GM06990 (cell line): ENCODE measurements at places on chromosomes 3 and 15.

DNA sequence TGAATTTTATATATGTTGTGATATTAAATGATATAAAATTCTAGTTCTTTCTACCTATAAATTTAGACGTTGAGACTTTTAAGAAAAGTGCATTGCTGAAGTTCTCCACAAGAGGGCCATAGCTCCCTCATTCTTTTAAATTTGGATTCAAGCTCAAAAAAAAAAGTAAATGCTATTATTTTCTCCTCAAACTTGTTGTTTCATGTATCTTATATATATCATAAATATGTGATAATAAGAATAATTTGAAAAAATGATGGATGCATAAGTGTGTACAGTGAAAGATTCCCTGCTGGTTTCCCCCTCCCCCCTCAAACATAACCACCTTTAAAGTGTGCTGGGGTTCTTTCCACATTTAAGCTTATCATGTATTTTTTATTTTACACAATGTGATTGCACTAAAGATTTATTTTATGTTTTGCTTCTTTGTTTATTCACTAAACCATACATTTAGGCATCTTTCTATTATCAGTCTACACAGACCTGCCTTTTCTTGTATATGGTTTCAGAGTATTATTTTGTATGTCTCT lies 769.4 kb upstream of the GOLIM4 start:
- DNase-seq = no peak

DNA sequence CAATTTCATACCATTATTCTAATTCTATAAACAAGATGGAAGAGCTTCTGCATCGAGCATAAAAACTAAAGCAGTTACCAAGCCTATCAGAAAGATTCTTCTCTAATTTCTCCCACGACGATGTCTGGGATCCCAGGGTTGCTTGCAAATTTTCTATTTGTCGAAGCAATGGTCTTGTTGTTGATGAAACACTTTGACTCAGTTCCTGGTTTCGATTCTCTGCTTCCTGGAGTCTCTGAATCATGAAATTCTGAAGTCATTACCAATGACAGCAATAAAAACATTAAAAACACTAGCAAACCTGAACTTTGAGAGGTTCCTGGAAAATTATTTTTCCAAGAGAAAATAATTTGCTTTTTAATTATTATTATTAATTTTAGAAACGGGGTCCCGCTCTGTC lies 18.7 kb downstream of the TMF1 start:
- DNase-seq = no peak

GRCh38 chr15:78928616-78929093 lies 16.2 kb downstream of the CTSH start:
- DNase-seq = no peak

DNA sequence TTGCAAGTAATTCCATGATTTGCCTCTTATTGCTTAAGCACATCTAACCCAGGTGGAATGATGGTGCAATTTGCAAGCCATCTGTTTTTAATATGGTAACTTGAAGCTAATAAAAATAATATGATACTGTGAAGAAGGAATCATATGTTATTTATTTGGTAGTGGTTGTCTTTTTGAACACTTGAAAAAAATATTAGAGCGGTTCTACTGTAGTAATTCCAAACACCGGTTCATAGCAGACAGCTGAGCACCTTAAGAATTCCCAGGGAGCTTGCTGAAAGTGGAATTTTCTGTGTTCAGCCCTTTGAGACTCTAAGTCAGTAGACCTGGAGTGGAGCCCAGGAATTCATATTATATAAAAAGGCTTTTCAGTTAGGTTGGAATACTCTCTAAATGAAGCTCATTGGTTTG lies 687.4 kb downstream of the EDEM1 start:
- no peak for DNase-seq

GRCh38 chr3:109702252-109702651 lies 364.9 kb upstream of the DPPA4 start:
- no peak for DNase-seq

DNA sequence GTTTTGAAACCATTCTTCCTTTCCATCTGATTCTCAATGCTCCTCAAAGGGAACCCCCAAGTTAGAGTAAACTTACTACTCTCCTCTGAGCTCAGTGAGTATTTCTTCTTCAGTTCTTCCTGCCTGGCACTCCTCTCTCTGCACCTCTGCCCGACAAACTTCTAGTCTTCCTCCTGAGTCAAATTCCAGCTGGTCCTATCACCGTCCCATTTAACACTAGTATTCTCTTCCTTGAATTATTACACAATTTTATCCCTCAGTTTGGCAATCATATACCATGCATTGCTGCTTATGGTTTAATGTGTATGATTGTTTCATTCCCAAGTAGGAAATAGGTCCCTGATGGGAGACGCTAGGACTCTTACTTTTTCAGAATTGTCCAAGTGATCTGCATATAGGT lies 279.7 kb downstream of the MECOM start:
- no peak for DNase-seq

- DNase-seq = no peak
Observed at GRCh38 chr15:91941871-91942658, 88.6 kb downstream of the SLCO3A1 start.

GRCh38 chr3:18786650-18787323 lies 361.5 kb upstream of the KCNH8 start:
- no peak for DNase-seq

DNA sequence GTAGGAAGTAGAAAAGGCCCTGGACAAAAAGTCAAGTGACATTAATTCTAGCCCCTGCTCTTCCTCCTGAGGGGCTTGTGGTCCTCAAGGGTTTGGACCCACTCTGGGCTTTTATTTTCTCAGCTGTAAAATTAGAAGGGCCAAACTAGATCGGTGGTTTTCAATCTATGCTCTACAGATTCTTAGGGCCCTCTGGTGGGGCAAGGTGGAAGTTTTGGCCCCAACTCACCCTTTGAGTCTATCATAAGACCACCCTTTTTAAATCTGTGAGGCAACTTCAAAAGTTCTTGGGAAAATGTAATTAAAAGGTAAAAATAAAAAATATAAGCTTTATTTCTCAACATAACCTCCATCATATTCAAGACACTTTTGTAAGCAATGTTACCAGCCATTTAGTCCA lies 25.6 kb upstream of the CFAP161 start:
- no peak for DNase-seq

GRCh38 chr3:156847752-156848448 lies 21.7 kb downstream of the LEKR1 start:
- DNase-seq = no peak

DNA sequence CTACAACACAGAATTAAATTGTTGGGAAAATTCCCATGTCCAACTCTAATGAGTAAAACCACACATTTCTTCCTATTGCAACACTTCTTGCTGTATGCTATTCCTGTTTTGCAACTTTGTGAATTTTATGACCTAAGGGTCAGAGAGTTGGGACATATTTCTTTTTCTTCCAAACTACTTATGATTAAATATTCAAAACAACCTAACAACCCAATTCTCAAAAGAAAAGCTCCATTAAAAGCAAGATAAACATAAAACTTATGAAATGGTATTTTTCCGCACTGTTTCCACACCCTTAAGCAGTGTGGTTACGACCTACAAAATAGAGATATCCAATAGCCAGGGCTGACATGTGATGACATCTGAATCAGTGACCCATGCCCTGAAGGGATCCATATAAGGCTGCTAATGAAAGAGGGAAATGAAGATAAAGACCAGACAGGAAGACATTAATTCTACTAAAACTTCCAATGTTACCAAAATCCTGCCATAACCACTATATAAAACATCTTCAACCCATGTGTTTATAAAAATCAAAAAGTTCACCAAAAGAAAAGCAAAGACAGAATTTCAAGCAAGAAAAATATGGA lies 45.6 kb downstream of the DMXL2 start:
- no peak for DNase-seq

DNA sequence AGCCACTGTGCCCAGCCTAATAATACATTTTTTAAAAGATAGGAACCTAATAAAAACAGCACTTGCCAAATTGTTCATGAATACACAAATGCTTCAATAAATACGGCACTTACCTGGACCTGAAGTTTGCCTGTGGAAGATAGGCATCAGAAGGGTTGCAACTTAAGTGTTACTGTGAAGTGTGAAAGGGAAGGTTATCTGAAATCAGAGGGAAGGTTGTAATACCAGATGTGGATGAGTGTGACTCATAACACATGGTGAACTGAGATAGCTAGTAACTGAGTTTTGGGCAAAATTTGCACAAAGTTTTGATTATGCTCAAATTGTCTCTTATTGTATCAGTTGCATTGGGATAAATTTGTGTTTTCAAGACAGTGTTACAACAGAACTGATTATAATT lies 68.0 kb downstream of the ATP11B start:
- DNase-seq = no peak

DNA sequence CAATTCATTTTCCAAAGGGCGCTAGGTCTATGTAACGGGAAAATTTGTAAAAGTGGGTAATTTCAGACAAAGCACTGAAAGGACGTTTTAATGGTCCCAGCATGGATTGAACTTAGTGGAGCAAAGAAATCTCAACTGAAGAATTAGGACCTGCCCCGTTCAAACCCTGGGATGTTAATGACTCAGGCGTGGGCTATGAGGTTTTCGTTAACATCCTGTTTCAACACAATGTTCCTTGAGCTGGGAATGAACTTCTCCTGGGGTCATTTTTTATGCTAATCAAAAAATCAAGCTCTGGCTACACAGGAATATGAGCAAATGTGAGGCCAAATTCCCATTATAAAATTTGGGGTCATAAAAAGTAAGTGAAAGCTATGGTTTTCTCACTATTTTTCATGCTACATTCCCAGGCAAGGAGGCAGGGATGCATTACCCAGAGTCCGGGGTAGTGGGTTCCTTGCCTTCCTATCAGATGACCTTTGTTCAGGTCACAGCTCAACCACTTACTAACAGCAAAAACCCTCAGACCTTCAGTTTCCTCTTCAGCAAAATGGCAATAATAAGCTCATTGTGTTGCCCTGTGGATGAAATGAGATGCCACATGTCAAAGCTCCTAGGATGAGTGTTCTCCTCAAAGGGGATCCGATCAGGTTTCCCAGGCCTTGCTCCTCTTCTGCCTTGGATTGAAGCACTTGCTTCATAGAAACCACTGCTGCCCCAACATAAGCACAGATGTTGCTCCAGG lies 271.4 kb downstream of the ARRDC4 start:
- DNase-seq = no peak

DNA sequence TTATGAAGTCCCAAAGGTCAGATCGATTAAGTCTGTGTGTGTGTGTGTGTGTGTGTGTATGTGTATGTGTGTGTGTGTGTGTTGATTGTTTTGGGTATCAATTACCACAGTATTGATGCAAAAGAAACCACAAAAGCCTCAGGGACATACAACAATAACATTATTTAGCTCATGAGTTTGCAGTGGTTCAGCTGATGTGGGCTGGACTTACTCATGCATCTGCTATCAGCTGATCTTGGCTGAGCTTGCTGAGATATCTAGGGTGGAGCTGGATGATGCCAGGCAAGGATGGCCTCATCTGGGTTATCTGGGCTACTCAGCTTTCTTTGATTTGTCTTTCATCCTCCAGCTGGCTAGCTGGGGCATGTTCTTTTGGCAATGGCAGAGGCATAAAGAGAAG lies 82.4 kb upstream of the PRR23C start:
- DNase-seq = no peak

DNA sequence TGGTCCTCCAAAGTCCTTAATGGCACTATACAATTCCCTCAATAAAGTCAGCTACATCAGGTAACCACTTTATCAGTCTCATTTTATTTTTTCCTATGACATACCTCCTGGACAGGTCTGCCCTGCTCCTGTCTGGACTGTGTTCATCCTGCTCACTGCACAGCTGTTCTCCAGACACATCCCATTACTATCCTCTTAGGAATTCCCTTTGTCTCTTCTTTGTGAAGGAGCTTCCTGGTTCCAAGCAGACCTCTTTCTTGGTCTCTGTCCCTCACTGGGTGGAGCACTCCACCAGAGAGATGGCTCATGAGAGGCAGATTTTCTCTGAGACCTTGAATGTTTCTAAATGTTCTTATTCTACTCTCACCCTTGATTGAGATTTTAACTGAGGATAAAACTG lies 60.1 kb downstream of the KY start:
- DNase-seq = no peak

DNA sequence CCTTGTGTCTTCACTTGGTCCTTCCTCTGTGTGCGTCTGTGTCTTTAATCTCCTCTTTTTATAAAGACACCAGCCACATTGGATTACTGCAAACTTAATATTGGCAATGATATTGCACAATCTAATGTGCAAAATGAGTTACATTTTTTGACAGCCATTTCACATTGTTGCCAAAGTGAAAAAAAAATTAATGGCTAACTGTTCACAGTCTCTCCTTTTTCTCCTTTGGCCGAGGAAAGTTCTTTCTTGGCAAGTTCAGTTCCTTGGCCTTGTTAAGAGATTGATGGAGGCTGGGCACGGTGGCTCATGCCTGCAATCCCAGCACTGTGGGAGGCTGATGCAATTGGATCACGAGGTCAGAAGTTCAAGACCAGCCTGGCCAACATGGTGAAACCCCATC lies 62.2 kb upstream of the ZNF280D start:
- DNase-seq = no peak

- DNase-seq = no peak
Observed at GRCh38 chr3:184320104-184320445, 5.7 kb downstream of the EIF4G1 start.

DNA sequence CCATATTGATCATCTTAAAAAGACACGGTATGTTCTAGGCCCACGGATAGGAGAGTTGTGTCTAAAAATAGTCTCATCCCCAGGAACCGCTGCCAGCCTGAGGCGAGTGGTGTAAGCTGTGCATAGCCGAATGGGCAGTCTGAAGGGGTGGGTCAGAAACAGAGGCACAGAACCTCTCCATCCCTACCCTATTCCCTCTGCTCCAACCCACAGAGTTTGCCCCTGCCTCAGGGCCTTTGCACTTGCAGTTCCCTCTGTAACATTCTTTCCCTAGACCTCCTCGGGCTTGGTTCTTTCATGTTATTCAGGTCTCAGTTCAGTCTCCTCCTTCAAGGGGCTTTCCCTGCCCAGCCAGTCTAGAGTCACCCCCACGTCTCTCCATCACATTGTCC lies 4.8 kb downstream of the SCN5A start:
- DNase-seq = no peak

GRCh38 chr15:32834156-32834555 lies 116.4 kb downstream of the GREM1 start:
- DNase-seq = peak; percentile 22

DNA sequence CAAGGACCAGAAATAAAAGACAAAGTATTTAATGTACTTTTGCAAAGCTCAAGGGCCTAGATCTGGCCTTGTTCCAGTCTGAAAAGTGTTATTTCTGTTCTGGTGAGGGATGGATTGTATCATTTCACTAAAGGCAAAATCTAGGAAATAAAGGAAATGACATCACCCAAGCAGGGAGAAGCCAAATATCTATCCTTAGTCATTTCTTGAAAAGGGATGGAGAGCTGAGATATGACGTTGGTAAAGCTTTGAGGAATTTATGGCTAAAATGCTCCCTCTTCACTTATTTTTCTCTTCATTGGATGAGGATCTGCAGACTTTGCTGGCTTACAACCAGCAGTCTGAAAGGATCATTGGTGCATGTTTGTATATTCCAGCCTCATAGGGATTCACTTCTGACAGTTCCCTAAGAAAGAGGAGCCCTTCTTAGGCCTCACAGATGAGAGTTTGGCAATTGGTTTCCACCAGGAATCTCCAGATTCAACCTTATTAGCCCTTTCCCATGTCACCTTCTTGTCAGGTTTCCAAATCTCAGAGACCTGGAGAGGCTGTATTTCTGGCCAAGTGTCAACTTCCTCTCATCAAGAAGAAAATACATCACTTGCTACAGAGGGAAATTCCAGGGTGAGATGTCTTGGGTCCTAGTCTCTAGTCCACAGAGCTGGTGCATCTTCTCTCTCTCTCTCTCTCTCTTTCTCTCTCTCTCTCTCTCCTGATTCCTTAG lies 93.7 kb upstream of the BOC start:
- no peak for DNase-seq
